ENCODE measurements at places on chromosomes 7 and 10.

DNA sequence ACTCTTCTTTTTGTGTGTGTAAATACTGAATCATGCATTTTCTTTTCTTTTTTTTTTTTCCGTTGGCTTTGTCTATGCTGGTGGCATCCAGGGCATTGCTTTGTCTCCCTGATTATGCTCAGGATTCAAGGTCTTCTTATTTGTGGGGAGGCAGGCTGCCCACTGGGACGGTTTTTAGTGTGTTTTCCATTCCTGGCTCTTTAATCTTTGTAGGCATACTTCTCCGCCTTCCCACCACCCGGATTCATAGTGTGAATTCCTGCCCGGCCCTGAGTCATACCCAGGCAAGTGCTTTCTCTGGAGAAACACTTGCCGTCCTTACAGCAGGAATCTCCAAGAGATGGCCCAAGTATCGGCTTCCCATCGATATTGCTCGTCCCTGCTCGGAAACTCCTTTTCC, 5.2 kb downstream of the ZNF655 start:
- no peak for DNase-seq

GRCh38 chr10:129944456-129944855, 19.6 kb downstream of the EBF3 start:
- DNase-seq, result no peak

GRCh38 chr10:100803492-100803891, 58.1 kb downstream of the PAX2 start:
- DNase-seq, result no peak

DNA sequence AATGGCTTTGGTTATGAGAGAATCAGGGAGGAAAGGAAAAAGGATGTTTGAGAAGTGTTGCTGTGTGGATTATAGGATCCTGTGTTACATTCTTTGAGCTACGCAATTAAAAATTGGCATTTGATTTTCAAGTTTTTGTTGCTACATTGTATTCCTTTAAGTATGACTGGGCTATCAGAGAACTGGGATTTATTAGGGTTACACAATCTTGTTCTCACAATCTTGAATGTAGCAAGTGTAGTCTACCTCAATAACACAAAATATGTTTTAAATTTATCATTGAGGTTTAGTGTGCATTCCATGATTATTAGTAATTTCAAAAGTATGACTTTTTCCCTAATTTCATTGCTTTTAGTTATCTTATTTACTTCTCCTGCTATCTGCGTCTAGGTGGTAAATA, 113.9 kb downstream of the CACNB2 start:
- no peak for DNase-seq

DNA sequence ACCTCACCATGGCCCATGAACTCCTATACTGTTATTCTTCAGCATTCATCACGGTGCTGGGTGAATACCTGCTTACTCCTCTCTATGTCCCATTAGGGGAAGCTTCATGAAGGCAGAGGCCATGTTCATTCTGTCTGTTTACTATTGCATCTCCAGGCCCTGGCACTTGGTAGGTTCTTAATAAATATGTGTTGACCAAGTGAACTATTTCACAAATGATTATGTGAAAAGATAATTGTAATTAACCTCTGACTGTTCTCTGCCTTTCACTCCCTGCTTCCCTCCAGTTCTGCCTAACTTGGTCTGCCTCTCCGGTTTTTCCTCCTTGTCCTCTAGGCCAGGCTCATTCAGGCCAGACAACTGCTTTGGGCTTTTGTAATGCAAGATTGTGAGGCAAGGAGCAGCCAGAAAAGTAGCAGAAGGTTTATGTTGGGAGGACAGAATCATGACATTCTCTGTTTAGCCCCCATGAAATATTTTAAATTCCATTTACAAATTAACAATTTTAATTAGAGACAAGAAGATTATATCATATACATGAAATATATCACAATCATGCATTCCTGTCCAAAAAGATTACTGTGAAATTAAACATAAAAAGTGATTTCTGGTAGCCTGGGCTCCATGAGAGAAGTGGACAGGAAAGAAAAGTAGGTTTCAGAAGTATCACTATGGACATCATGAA, 42.1 kb upstream of the PLXNA4 start:
- no peak for DNase-seq

DNA sequence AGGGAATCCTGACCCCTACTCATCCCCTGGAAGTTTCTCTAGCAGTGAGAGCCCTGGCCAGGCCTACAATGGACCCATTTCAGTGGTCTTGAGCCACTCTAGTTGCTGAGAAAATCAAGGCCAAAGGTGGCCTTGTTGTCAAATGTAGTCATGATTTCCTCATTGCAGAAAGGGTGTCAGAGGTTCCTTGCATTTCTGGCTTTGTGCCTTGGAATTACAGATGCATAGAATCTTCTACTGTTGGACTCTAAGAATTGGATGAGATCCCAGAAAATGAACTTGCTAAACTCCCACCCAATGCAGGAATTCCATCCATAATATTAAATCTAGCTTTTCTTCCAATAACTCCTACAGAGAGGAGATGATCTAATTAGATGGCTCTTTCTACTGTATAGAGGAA, 12.2 kb downstream of the CPA2 start:
- no peak for DNase-seq

DNA sequence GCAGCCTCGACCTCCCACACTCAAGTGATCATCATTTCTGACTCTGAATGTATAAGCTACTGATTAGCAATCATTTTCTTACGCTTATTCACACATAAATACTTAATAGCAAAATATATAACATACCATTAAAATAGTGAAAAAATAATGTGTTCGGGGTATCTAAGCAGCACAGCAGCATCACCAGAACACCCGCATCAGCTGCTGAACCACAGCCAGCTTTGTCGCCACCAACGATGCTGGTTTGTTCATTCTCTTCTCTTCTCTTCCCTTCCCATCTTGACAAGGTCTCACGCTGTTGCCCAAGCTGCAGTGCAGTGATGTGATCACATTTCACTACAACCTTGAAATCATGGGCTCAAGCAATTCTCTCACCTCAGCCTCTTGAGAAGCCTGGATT, 425.1 kb upstream of the LRGUK start:
- no peak for DNase-seq

- no peak for DNase-seq
These were observed 14.2 kb downstream of the ENTPD7 start for GRCh38 chr10:99673492-99673891.

DNA sequence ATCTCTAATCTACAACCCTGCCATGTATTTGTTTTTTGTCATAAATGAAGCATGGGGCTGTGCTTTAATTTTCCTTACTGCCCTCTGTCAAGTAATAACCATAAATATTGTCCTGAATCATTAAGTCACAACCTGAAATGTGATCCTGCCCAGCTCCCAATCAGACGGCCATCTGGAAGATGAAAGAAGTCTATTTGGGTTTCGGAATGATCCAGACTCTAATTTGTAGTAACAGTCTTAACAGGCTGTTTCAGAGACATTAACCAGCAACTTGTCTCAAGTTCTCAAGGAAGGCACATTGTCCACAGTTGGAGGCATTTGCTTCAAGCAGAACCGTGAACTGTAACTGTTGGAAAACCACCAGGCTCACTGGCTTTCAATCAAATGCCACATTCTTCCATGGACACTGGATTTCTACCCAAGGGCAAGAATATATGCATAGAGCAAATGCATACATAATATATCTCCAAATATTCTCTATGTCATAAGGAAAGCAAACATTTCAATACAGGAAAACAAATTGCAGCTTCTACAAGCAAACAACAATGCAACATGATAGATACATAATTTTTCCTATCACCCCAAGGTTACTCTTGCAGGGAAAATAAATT, 405.2 kb upstream of the NPVF start:
- DNase-seq, result no peak

- no peak for DNase-seq
These were observed 789 bp downstream of the TCF7L2 start for GRCh38 chr10:112950714-112951358.

DNA sequence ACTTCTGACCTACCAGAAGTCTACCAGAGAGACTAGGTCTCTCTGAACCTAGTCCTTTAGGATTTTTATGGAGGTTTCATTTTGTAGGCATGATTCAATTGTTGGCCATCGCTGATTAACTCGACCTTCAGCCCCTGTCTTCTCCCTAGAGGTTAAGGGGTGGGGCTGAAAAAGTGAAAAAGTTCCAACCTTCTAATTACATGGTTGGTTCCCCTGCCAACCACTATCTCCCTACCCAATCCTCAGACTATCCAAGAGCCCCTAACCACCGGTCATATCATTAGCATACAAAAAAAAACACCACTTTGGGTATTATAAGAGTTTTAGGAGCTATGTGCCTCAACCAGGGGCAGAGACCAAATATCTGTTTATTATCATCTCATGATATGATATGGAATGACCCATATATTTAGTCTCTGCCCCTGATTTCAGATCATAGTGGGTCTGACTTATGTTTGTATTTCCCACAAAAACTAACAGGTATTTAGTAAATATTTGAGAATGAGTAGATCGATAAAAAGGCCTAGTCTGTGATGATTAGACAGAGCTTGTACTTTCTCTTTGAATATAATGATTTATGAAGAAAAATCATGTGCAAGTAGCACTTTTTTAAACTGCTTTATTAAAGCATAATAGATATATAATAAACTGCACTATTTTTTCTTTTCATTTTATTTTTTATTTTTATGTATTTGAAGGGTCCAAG, 35.8 kb downstream of the DNAJC9 start:
- DNase-seq, result no peak

DNA sequence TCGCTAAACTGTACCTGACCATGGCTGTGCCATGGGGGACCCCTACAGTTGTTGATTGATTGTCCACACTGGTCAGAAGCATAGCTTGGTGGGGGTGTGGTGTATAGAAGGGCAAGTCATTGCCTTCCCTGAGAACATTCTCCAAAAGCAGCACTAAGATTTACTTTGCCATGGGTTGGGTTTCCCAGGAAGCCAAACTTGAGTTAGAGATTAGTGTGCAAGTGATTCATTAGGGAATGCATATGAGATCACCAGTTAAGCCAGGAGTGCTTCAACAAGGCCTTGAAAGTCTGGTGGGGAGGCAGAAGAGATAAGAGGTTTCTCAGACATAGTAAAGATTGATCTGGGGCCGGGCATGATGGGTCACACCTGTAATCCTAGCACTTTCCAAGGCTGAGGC, 21.4 kb upstream of the TPST1 start:
- DNase-seq, result no peak

- no peak for DNase-seq
These were observed 193.7 kb downstream of the GFRA1 start for GRCh38 chr10:116079355-116079754.

- peak; percentile 27 for DNase-seq
These were observed 96.6 kb downstream of the MKLN1 start for GRCh38 chr7:131424219-131424822.

DNA sequence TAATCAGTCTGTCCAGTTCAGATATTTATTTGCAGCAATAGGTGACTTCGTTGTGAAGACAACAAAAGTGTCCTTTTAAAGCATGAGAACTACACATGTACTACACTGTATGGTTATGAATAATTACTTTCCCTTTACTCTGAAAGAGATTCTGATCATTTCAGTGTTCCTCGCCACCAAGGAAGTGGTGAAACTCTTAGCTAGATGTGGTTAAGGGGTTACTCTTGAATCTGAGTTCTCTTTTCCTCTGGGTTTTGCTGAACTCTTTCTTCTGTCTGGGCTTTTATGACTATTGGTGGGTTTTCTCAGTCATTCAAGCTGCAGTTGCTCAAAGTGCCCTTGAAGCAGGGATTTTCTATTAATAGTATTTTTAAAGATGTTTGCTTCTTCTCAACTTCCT, 127.9 kb upstream of the SEM1 start:
- DNase-seq, result no peak

GRCh38 chr10:21626457-21627161, 92.6 kb downstream of the MLLT10 start:
- DNase-seq, result no peak

DNA sequence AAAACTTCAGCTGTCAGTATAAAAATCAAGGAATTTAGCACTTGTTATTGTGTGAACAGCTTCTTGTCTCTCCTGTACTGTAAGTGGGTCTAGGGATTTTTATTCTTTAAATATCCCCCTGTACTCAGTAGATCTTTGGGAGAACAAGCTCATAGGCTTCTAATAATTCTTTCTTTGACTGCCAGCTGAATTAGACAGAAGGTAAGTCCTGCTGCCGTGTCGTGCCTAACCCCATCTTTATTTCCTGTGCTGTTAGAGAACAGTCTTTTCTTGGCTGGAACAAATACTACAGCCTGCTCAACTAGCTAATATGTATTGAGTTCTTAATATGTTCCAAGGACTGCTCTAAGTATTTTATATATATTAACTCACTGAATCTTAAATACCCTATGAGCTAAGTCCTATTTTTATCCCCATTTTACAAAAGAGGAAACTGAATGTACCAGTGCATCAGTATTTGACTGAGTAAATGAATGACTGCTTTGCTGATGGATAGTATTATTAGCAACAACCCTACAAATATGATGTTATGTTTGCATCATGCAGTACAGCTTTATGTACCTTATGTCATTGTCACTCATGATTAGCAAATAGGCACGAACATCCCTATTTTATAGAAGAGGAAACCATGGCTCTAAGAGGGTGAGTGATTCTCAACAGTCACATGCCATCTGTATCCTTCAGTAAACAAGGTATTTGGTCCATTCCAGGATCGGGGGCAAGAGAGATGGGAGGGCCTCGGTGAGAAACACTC, 5.5 kb upstream of the DUSP5 start:
- no peak for DNase-seq

- DNase-seq, result no peak
These were observed 20.6 kb downstream of the AZGP1 start for GRCh38 chr7:99955247-99955646.

DNA sequence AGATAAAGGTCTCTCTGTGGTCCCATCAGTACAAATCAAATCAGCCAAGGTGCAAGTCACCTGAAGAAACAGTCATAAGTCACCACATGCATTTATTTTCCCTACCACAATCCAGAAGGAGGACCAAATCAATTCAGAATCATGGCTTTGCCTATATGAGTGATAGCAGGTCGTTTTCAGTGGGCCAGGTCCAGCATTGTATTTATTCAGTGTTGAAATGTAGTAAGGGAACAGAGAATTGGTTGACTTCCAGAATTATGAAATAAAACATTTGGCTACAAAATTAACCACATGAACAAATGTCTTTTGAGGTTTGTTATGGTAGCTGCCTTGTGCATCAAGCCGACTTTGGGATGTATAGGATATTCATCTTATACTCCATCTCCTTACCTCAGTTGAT, 88.4 kb downstream of the POLR1F start:
- DNase-seq, result no peak

DNA sequence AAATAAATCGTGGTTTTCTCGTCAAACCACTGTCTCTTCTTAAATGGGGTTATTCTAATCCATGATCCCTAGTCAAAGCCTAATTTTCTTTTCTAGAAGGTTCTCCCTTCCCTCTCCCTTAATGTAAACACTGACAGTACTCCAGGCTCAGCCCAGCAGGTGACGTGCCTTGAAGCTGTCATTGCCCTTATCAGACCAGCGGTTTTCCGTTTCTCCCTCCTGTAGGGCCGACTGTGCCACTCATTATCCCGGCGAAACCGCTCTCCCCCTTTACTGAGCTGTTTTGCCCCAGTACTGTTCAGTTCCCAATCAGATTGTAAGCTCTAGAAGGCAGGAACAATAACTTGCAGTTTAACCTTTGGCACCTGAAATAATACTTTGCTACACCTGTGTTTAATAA, 153.5 kb upstream of the RHEB start:
- no peak for DNase-seq

Data from NCI-H1105 (cell line).